ENCODE measurements at places on chromosomes 5 and 9. TPM values are rescaled to one million over a fixed set of nuclear protein-coding genes. Genes with fewer than 3 reads are reported as not detected.

DNA sequence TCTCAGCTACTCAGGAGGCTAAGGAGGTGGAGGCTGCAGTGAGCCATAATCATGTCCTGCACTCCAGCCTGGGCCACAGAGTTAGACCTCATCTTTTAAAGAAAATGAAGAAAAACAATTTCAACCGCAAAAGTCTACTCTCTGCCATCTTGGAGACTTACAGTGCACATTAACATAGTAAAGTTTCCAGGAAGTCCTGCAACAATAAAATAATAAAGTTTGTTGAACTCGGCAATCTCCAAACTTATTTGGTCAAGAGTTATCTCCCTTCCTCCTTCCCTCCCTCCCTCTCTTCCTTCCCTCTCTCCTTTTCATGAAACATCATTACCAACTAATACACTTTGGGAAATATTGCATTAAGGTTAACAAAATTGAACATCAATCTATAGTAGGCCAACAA, 94.1 kb upstream of the JAK2 start:
- no peak for DNase-seq

DNA sequence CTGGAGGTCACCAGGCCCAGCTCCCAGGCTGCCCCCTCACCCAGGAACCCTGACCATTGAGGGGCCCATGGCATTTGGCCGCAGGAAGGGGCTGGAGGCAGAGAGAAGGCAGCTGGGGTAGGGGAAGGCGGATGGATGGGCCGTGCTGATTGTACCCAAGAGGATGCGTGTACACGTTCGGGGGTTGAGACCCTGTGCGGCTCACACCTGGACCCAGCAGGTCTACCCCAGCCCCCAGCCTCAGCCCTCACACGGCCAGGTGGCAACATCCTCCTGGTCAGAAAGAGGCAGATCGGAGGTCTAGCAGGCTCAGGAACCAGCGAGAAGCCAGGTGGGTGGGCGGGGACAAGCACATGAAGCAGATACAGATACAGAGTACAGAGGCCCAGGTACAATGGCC, 33.7 kb downstream of the NACC2 start:
- DNase-seq, result no peak

Gene NTNG2
- total RNA-seq, result 2.2 TPM

Gene GRIN3A
- not detected for total RNA-seq

DNA sequence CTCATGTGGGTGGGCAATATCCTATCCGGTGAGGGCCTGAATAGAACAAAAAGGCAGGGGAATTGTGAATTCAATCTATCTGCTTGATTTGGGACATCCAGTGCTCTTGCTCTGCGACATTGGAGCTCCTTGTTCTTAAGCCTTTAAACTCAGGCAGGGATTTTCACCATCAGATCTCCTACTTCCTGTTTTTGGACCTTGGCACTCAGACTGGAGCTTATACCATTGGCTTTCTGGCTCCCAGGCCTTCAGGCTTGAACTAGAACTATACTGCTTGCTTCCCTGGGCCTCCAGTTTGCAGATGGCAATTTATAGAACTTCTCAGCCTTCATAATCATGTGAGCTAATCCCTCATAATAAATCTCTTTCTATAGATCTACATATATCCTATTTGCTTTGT, 134.3 kb upstream of the CLINT1 start:
- no peak for DNase-seq

DNA sequence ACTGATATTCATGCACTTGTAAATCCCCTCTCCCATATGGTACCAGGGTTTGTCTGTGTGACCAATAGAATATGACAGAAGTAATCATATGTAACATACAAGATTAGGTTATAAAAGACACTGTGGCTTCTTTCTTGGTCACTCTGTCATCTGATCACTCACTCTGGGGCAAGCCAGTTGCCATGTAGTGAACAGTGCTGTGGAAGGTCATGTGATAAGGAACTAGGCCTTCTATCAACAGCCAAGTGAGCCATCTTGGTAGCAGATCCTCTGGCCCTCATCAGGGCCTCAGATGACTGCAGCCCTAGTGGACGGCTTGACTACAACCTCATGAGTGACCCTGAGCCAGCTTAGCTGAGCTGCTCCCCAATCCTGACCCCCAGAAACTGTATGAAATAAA, 30.0 kb upstream of the MATR3 start:
- no peak for DNase-seq

- no peak for DNase-seq
These were observed 21.7 kb upstream of the OLFM1 start for GRCh38 chr9:135065804-135066203.

- no peak for DNase-seq
These were observed 124.5 kb downstream of the C5orf15 start for GRCh38 chr5:133843911-133844310.

GRCh38 chr9:22103685-22104575, 94.8 kb upstream of the CDKN2B start:
- DNase-seq, result no peak

GRCh38 chr9:130128251-130128650, 44.0 kb upstream of the NCS1 start:
- DNase-seq, result peak; percentile 91

All from activated CD8-positive, alpha-beta T cell treated with anti-CD3 and anti-CD28 coated beads for 36 hours (primary cell).